Activated naive CD4-positive, alpha-beta T cell (primary cell): ENCODE measurements at places on chromosomes 11 and 22.

GRCh38 chr22:39658367-39658766, 87.8 kb downstream of the CACNA1I start:
- no peak for DNase-seq

- no peak for DNase-seq
These were observed 1484.2 kb downstream of the BRD1 start for GRCh38 chr22:48343461-48343860.

- DNase-seq, result no peak
These were observed 24.0 kb downstream of the PISD start for GRCh38 chr22:31637891-31638618.

DNA sequence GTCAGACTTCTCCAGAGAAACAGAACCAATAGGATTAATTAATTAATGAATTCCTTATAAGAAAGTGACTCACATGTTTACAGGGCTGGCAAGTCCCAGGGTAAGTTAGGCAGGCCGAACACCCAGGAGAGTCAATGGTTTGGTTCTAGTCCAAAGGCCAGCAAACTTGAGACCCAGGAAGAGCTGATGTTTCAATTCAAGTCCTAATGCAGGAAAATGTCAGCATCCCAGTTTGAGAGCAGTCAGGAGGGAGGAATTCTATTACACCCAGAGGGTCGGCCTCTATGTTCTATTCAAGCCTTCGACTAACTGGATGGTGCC, 466.0 kb downstream of the INSC start:
- no peak for DNase-seq

DNA sequence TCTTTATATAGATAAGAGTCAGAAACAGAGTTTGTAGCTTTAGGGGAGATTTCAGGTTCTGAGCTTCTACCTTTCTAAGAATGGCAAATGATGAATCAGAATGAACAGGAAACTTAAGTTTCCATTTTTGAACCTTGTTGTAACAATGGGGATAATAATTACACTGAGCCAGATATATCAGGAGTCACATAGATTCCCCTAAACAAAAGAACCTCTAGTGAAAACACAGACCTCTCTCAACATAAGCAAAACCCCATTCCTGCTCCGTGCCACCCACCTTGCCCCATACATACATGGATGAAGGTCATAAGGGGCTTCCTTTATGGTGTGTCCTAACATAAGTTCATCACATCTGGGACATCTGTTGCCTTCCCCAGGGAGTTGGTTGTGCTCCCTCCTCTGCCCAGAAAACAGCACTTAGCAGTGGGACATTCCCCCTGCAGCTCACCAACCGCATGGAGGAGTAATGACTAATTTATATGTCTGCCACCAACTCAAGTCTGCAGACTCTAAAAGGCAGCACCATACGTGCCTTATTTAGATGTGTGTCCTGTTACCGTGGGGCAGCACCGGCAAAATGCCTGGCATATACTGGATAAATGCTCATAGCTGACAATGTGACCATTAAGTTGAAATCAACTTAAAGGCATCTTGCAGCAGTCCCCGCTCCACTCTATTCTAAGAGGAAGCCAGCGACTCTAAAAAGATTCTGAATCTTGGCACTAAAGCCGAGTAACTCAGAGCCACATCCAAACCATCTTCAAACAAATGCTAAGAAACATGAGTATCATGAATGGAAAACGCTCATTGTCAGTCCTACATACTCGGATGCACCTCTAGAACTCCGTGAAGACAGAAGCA, 8.0 kb downstream of the JAML start:
- no peak for DNase-seq

DNA sequence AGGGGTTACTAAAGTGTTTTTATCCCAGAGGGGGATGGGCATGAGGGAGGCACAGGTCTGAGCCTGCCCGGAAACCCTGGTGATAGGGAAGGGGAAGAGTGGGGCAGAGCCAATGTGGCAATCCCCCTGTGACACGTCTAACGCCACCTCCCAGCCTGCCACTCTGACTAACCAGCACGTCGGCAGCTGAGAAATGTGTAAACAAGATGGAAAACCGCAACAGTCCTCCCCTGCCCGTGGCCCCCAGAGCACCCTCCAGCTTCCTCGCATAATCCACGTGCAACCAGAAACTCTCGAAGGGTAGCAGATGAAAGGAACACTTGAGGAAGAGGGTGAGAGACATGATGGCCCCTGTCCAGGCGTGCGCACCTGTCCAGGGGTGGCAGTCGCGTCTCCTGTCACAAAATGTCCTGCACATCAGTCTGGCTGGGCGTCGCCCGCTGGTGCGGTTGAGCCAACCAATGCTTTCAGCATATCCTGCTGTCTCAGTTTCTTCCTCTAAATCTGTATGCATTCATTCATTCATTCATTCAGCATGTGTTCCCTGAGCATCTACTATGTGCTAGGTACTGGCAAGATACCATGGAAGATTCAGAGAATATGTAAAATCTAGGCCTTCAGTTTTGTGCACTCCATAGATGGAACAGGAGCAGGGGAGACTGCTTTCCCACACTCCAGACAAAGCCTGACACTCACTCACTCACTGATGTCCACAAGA, 4.5 kb downstream of the TMPRSS4 start:
- no peak for DNase-seq
